Lung (tissue), 17 donors: ENCODE measurements at places on chromosomes 5 and 9. TPM values are rescaled to one million over a fixed set of nuclear protein-coding genes. Genes with fewer than 3 reads are reported as not detected.

- DNase-seq = no peak
These were observed 90.4 kb downstream of the RIC1 start for GRCh38 chr9:5719100-5719926.

DNA sequence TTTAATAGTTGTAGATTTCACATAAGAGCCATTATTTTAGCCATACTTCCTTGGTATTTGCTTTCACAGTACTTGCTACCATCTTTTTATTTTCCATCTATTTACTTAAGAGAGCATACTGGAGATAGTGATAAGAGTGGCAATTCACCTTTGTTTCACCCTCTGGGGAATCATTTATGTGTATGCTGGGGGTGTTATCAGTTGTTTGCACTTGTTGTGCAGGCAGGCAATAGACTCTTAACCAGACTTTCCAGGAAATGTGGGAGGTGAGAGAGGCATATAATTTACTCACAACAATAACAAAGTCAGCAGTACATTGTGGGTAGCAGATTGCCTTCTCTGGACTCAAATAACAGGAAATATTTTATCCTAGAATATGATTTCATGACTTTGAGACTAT, 1018.3 kb downstream of the CDH12 start:
- no peak for DNase-seq

- no peak for DNase-seq
These were observed 18.4 kb downstream of the F2RL2 start for GRCh38 chr5:76604838-76605237.

DNA sequence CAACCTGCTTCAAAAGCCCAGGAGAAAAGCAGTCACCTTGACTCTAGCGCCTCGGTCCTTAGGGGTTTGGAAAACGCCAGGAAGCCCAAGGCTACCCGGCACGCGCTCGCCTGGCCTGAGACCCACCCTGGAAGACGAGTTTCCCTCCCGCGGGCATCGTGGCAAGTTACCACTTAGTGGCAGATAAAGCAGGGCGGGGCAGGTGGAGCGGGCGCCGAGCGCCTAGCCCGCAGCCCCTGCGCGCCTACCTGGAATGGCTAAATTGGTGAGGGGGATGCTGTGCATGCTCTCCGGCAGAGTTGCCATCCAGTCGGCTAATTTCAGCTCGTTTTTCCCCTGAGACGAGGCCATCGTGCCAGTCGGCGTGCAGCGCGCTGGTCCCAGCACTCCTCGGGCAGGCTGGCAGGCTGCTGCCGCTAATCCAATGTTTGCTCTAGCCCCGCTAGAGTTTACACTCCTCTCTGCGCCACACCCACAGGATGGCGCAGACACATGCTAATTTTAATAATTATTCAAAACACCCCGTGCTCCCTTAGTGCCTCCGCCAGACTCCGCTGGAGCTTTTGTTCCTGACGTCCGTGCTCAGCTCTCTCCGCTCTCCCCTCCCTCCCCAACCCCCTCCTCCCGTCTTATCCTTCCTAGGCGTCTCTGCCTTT, at the start of gene PLCXD3:
PLCXD3 (minus strand) TSS at position 426 of the 656 bp plus-strand sequence; CDS start at position 351, 75 bp downstream.
- DNase-seq = peak; percentile 16

The ANKRD18A gene
- total RNA-seq = 6.7 TPM

DNA sequence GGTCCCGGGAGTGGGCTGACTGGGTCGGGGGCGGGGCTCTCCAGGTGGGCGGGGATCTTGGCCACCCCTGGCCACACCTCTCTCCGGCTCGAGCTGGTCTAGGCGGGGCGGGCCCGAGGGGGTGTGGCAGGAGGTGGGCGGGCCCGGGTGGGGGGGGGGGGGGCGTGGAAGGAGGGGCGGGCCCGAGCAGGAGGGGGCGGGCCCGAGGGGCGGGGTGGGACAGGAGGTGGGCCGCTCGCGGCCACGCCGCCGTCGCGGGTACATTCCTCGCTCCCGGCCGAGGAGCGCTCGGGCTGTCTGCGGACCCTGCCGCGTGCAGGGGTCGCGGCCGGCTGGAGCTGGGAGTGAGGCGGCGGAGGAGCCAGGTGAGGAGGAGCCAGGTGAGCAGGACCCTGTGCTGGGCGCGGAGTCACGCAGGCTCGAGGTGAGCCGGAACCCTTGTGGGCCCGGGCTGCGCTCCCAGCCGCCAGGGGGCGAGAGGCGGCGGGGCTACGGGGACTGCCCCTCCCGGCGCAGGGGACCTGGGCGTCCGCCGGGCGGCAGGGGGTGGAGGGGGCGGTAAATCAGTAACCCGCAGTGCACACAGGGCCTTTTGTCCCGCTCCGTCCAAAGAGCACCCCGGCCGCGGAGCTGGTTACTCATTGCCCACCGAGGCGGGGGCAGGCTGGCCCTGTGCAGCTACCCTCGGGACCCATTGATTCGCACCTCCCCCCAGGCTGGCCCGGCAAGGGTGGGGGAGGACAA, at the start of gene FGFR4:
FGFR4 (plus strand) TSS at position 262 of the 744 bp plus-strand sequence. CDS start 2,688 bp downstream, outside the sequence.
- DNase-seq = peak; percentile 88

- no peak for DNase-seq
These were observed 33.6 kb downstream of the TLR4 start for GRCh38 chr9:117737721-117738226.

The DAPK1 gene
- 301 TPM for total RNA-seq

- no peak for DNase-seq
These were observed 89.8 kb downstream of the PTTG1 start for GRCh38 chr5:160511280-160511929.

DNA sequence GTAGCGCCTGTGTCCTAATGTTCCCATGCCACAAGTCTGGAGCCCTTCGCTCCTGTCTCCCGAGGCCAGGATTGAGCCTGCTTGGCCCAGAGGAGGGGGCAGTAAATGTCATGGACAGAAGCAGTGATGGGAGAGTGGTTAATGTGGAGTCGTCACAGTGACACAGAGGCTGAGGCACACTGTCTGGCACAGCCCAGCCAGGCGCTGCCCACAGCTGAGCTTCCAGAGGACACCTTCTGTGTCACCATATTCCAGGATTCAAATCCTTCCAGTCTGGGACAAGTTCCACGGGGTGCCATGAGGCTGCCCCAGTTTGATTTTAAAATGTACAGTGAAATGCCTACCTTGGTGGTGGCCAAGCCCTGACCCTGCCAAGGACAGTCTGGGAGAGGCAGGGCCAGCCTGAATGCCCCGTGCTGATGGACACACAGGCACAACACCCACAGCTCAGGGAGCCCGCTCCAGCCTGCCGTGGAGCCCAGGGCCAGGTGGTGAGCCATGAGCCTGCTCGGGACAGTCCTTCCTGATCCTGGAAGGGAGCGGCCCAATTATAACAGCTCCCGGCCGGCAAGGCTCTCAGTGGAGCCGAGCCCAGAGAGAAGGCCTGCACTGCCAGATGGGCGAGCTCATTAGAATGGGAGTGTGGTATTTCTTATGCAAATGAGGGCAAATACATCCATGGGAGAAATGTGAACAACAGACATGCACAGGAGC, 99.1 kb upstream of the RUFY1 start:
- no peak for DNase-seq
